Stimulated activated CD4-positive, alpha-beta T cell treated with anti-CD3 and anti-CD28 coated beads, Interleukin-2, amount 100 ng/mL, for 24 hours (primary cell): ENCODE measurements at places on chromosomes 5 and 9.

DNA sequence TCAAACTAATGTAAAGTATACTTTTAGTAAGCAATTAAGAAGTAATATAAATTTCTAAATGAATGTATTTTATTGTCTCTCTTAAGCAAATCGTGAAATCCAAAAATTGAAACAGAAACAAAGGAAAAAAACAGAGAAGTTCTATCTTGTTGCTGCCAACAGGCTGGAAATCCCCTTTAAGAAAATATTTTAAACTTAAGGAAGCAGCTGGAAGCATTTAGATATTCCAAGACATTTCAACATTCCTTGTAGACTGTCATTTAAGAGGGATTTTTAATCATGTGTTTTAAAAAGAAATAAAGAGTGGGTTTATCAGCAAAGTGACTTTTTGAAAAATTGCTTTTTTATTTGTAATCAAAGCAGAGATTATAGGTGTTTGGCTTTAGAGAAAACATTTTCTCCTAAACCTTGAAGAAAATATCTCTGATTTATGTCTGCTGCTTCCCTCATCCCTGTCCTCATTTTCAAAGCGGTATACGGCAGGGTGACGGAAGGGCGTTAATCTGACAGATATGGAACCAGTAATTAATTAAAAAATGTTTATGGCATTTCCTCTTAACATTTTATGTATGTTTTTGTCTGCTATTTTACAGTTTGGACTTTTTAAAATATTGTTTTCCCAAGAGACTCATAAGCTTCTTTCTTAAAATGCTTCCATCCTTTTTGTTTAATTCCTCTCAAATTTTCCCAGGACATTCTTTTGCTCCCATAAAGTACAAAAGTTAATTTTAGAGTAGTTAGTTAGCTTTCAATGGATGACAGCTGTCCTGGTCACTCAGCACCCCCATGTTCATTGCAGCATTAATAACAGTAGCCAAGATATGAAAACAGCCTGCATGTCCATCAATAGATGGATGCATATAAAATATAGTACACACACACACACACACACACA lies 245.6 kb downstream of the LURAP1L start:
- DNase-seq = no peak

DNA sequence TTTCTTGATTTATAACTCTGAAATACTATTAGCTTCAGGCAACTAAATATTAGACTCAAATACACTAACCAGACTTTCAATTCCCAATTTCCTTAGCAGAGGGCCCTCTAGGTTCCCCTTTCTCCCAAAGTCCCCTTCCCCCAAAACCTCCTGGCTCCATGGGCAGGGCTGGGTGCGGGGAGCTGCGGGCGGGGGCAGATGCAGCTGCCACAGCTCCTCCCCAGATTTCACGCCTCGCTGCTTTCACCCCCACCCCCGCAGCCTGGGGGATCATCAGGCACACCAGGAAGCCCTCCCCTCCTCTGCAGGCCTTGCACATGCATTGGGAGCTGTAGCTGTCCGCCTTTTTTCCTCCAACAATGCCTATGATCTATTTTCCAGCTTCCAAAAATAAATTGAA lies 82.8 kb upstream of the SPATA31C2 start:
- DNase-seq = no peak

DNA sequence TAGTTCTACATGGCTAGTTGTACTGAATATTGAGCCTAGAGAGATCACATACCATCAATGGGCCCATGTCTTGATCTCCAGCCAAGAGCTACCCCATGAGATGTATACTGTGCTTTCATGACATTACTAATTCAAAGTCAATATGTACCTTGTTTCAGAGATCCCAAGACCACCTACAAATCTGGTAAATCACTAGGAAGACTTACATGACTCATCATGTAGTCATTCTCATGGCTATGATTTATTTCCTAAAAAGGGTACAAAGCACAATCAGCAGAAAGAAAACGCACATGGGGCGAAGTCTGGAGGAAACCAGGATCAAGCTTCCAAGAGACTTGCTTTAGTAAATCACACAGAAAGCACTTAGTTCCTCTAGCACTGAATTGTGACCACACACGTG lies 103.0 kb downstream of the PCSK5 start:
- no peak for DNase-seq

DNA sequence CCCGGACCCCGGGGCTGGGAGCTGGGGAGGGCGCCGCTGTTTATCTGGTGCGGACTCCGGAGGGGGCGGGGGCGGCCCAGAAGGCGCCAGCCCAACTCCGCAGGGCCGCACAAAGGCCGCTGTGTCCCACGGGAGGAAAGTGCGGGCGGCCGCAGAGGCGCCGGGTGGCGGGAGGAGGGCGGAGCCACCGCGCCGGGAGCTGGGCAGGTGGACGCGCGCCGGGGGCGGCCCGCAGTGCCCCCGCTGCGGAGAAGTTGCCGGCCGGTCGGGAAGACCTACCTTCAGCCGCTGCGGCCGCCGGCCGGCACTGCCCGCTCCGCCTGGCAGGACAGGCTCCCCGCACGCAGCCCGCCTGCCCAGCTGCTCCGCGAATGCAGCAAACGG lies 43.6 kb downstream of the NACC2 start:
- no peak for DNase-seq

GRCh38 chr5:107794741-107795140 lies 124.0 kb upstream of the EFNA5 start:
- no peak for DNase-seq

DNA sequence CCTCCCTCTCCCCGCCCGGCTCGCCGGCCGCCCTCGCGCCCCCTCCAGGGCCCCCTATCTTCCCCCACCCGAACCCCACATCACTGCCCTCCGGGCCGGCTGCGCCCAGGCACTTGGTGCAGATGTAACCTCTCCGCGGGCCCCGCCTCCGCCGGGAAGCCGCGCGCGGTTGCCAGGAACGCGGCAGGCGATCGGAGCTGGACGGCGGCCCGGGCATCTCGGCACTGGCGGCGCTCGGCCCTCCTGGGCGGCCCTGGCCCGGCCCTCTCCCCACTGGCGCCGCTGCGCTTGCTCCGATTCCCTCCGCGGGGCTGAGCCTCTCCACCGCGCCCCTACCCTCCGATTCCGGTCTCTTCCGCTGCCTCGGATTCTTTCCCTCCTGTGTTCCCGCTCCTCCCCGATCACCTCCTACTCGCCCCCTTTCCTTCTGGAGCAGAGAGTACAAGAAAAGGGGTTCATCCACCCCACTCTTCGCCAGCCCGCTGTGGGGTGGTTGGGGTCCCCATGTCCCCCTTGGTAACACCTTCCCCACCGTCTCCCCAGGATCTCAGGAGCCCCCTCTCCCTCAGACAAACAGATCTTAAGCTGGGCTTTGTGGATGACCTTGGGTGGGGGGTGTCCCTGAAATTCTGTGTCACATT lies 70.6 kb downstream of the C9orf50 start:
- DNase-seq = peak; percentile 45

DNA sequence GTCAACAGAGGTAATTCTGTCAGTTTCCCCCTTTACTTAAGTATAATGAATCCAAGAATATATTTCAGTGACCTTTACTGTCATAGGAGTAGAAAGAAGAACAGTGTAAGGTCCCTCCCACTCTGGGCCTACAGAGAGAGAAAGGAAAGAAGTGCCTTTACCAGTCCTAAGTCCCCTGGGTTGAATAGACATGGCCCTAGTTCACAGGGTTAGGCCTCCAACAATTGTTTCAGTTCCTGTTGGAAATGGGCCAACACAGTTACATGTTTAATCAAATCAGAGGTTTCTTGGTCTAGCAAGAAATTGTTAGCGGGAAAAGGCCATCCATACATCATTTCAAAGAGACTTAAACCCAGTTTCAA lies 605.6 kb downstream of the MTRR start:
- no peak for DNase-seq

GRCh38 chr5:100430268-100431195 lies 104.6 kb upstream of the FAM174A start:
- peak; percentile 58 for DNase-seq

DNA sequence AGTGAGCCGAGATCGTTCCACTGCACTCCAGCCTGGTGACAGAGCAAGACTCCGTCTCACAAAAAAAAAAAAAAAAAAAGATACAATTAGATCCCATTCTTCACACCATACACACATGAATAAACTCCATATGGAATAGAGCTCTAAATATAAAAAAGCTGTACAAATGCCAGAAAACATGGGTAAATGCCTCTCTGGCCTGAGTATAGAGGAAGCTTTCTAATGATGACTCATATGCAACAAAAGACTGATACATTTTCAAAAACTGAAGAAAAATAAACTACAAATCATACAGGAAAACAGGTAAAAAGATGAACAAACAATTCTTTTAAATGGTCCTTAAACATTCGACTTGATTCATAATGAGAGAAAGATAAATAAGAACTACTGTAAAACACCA lies 8.6 kb downstream of the ZFP62 start:
- no peak for DNase-seq

DNA sequence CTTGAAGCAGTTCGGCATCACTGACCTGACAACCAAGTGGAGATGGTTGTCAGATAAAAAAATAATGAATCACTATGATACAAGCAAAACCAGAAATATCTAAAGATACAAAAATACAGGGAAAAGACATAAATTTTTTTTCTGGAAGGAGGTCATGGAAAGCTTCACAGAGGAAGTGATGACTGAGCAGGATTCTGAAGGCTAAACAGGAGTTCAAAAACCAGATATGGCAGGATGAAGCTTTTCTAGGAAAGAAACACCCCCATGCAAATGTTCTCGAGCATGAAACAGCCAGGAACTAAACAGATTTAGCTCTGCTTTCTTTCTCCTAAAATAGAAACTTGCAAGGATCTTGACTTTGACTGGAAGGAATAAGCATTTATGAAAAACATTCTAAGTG lies 60.7 kb upstream of the IFNE start:
- no peak for DNase-seq

DNA sequence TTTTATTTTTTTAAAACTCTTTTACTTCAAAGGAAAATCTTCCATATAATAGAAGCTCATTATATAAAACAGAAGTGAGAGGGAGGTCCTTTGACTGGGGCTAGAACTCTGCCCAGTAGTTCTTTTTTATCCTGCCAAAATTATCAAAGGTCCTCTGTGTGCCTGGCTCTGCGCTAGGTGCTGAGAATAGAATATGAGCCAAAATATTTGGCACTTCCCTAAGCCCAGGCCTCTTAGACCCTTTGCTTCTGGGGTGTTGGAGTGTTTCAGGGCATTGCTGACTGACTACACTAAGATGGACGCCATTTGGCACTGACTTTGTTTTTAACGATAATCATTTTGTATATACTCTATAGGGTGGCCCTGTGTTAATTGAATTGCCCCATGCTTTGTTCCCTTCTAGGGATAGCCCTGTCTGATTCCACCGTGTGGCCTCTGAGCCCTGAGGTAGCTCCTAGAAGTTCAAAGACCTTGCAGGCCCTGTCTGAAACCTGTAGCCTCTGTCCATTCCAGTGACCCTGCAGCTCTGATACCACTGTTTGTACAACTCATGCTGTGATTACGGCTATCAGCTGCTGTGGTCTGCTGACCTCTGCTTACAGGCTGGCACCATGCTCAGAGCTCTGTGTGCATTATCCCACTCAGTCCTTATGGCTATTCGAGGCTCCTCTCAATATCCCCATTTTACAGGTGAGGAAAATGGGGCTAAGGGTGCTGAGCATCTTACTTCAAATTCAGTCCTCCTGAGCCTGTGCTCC lies 84.3 kb upstream of the SHB start:
- DNase-seq = no peak

- DNase-seq = no peak
Observed at GRCh38 chr5:40021007-40021406, 596.2 kb upstream of the DAB2 start.

GRCh38 chr5:8984386-8984785 lies 561.5 kb downstream of the SEMA5A start:
- no peak for DNase-seq

DNA sequence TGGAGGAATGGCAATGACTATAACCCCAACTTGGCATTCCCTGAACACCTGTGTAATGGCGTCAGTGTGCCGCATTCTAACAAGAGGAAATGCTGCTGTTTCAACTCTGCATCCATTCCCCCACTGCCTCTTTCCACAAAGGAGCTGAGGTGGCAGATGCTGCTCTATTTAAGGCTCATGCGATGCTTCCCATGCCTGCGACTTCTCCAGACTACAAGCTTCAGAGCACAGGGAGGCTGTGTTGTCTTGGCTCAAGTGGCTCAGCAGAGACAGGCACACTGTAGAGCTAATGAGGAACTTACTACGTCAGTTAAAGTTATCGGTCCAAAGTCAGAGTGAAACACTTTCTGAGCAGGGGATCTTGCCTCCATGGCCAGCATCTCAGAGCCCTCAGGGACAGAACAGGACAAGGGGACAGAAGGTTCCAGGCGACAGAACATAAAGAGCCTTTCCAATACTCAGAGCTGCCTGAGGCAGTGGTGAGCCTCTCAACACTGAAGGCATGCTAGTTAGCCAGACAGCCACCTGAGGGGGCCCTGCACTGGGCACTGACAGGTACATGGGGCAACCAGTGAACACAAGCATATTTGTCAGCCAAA lies 21.8 kb downstream of the TNIP1 start:
- DNase-seq = no peak

GRCh38 chr9:119588874-119589744 lies 219.9 kb upstream of the BRINP1 start:
- no peak for DNase-seq

- no peak for DNase-seq
Observed at GRCh38 chr9:9283159-9283986, 1329.4 kb downstream of the PTPRD start.

DNA sequence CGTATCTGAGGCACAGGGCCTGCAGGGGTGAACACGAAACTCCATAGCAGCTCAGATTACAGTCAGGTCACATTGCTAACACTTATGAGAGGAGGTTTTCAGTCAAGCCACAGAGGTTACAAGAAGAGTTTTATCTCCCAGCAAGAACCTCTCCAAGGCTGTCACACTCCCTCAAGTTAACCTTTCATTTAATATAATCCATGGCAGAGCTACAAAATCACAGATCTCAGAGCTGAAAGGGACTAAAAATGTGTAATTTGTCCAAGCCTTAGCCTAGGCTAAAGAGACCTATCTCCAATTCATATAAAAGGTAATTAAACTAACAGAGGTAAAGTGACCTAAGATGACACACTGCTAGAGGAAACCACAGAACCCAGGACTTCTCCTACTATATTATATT lies 57.2 kb downstream of the MLANA start:
- no peak for DNase-seq
